ENCODE measurements at places on chromosomes 16 and 17.

DNA sequence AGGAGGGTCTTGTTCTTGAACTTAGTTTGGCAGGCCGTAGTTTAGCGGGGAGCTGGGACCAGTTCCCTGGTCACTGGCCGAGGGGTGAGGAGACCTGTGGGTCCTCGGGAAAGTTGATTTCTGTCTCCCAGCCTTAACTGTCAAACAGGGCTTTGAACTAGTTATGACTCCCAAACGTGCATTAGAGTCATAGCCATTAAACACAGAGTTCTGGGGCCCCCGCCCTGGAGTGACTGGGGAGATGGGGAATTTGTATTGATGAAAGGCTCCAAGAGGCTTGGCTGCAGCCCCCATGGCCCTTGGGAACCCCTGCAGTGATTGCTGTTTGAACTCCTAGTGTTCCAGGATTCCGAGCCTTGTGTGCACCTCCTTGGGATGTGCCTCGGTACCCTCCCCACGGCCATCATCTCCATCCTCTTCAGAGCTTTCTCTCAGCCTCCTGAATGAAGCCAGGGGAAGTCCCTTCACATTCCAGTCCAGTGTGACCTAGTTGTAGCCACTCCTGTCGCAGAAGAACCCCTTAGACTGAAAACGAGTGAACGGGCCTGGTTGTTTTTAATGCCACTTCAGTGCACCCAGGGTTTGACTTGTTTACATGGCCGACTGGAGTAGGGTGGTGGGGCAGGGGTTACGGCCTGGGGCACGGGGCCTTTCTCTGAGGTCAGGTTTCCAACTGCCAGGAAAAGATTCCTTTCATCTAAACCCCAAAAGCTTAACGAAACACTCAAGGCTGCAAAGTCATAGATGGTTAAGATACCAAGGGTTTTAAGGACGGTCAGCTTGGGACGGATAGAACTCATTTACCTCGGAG lies 1.4 kb downstream of the MPRIP start:
- no peak for DNase-seq

DNA sequence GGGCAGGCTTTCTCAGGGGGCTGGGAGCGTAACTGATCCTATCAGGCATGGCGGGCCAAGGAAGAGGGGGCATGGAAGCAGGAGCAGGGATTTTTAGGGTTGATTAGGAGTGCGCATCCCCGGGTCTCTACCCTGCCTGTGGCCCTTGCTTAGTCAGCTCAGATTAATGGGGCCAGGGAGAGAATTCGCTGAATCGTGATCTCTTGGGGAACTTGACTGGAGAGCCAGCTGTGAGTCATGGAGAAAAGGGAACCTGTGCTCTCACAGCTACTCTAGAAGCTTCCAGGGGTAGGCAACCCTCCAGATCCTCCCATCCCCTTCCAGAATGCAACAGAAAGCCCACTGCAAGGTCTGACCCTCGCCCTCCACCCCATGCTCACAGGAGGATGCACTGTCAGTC lies 3.6 kb downstream of the FOXN1 start:
- DNase-seq, result no peak

- no peak for DNase-seq
Observed at GRCh38 chr17:28792877-28793661, 49.3 kb downstream of the TRAF4 start.

GRCh38 chr17:21419299-21420239 lies 43.4 kb downstream of the KCNJ12 start:
- no peak for DNase-seq

DNA sequence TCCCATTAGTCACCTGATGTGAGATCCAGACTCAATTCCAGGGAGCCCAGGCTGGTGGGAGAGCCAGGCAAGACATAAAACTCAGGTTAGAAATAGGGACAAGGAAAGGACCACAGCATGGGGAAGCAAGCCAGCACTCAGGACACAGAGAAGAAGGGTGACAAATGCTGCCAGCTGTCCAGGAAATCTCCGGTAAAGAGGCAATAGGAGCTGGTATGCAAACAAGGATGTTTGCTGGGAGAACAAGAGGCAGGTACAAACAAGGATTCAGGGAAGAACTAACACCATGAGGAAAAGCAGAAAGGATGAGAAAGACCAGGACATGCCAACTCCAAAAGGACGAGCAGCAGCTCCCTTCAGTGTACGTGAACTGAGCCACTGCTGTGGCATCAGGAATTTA lies 10.2 kb upstream of the TXNDC11 start:
- no peak for DNase-seq

DNA sequence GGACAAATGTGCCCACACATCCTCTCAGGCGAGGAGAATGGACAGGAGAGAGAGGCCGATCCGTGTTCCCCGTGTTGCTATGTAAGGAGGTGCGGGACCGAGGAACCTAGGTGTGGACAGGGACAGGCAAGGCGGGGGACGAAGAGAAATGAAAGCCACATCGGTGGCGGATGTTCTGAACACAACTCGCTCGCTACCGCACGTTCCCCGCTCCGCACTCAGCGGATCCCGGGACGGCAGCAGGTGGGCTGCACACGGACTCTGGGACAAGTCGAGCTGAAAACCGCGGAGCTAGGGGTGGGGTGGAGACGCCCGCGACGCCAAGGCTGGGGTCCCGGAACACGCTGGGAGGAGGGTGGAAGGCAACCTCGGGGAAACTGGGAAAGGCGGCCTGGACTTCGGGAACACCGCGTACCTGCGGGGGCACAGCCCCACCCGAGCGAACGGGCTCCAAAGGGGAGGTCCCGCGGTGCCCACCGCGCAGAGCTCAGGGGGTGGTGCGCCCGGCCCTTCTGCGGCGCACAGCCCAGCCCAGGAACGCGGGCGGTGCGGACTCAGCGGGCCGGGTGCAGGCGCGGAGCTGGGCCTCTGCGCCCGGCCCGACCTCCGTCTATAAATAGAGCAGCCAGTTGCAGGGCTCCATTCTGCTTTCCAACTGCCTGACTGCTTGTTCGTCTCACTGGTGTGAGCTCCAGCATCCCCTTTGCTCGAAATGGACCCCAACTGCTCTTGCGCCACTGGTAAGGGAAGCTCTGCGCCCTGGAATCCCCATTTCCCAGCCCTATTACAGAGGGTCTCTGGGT lies at the start of gene MT1E:
TSS of gene MT1E (plus strand) at position 642 of the 803 bp plus-strand sequence. CDS start at position 713, 71 bp downstream.
- peak; percentile 57 for DNase-seq

- DNase-seq, result no peak
Observed at GRCh38 chr16:19432429-19432828, 14.7 kb downstream of the TMC5 start.

DNA sequence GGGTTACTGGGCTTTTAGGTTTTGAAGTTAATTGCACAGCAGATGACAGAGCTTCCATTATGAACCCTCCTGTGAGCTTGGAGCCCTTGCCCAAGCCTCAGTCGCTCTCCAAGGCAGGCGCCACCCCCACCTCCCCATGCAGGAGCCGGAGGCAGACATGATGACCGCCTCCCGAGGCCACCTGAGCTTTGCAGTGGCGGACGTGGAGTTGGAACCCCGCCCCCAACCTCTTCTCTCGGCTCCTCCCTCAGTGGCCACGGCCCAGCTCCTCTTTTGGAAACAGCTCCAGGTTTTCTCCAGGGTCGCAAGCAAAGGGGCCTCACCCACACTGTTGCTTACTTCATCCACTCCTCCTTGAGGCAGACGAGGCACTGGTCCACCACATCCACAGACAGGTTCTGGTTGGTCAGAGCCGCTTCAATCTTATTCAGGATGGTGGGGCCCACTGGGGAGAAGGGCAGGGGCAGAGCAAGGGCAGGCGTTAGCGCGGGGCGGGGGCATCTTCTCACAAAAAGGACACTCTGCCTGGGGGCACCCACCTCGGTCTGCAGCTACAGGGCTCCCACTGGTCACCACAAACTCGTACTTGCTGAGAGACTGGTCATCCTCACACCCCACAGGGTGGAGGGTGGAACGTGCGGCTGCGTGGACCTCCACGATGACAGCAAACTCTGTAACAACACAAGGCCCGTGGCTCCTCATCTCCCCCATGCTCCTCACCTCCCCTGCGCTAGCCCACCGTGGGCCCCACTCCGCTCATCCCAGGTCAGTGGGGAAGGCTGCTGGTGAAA lies 8.7 kb upstream of the PLD6 start:
- no peak for DNase-seq

DNA sequence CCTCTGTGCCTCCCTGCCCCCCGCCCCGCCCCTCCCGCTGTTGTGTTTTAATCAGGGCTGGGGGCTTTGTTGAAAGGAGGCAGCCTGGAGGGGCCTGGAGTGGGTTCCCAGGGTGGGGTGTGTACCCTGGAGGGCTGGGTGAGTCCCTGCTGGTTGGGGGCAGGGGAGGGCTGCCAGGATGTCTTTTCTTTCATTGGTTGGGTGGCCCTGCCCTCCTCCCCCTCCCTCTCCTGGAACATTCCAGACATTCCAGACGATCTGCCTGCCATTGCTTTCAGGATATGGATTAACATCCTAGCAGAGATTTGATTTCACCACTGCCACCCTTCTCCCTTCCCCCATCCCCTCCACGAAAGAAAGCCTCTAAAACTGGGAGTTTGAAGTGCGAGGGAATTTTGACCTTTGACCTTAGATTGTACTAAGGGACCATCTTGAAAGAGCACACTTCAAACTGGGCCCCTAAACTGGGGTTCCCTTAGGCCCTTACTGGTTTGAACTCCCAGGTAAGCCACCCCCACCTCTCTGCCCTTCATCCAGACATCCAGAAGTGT lies 25.3 kb downstream of the IGF2BP1 start:
- DNase-seq, result no peak

- DNase-seq, result no peak
Observed at GRCh38 chr16:82603784-82604411, 22.9 kb upstream of the CDH13 start.

GRCh38 chr17:46078675-46079074 lies 79.6 kb downstream of the STH start:
- no peak for DNase-seq

DNA sequence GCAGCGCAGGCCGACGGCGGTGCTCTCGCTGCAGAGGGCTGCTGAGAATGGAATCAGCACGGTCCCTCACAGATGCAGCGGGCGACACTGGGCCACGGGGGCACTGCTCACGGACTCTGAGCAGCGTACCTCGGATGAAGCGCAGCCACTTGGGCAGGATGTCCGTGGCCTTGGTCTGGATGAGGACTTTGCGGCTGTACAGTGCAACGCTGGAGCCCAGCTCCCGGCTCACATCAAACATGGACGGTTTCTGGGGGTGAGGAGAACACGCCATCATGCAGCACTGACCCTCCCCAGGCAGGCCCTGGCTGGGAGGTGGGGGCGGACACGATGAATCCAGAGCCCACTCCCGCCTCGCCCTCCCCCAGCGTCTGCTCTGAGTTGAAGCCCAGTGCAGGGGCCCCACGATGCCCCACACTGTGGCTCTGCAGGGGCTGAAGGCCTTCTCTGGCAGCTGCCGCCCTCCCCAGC lies 18.1 kb downstream of the DNASE1 start:
- DNase-seq, result no peak

DNA sequence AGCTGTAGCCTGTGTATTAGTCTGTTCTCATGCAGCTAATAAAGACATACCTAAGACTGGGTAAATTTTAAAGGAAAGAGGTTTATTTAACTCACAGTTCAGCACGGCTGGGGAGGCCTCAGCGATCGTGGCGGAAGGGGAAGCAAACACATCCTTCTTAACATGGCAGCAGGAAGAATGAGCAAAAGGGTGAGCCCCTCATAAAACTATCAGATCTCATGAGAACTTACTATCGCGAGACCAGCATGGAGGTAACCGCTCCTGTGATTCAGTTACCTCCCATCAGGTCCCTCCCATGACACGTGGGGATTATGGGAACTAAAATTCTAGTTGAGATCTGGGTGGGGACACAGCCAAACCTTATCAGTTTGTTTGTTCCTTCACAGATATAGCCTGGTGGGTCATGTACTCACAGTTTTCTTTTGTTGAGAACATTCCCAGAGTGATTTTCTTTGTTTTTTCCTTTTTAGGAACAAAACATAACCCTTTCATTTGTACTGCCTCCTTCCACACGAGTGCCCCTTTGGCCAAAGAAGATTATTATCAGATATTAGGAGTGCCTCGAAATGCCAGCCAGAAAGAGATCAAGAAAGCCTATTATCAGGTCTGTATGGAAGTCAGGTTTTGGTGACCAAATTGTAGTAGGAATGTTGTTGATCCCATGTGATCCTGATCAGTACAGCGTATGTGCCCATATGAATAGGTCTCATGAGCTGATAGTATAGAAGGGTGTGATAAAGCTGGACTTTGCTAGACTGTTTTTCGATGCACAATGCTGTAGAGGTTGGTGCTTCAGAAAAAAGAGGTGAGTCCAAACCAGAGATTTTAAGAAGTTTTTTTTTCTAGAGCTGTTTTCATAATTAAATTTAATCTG lies 8.5 kb downstream of the DNAJA3 start:
- no peak for DNase-seq

DNA sequence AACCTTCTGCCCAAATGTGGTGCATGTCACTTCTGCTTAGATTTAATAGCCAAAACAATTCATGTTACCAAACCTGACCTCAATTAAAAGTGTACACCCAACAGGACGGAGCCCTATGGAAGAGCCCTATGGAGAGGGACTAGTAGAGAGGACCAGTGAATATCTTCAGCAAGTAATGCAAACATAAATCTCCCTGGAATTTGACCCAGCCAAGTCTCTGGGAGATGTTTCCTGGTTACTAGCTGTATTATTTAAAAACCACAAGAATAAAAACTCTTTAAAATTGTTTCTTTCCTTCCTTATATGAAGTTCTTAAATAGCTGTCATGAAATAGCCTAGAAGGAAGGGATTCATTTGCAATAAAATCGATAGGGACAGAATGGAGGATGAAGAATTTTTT lies 255.8 kb downstream of the CDH11 start:
- no peak for DNase-seq

- no peak for DNase-seq
Observed at GRCh38 chr17:46192189-46192438, 1.1 kb downstream of the KANSL1 start.

DNA sequence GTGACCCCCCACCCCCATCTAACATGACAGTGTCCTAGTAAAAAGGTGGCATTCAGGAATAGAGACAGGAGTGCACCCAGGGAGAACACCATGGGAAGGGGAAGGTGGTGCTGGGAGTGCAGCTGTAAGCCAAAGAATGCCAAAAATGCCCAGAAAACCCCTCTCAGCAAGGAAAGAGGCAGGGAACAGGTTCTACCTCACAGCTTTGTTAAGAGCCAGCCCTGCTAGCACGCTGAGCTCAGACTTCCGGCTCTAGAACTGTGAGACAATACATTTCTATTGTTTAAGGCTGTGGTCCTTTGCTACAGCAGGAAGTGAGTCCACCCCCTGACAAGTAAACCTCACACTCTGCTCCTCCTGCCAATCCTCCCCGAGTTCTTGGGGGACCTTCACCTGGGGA lies 302.4 kb upstream of the N4BP1 start:
- DNase-seq, result no peak

GRCh38 chr16:7746941-7747340 lies 414.3 kb downstream of the RBFOX1 start:
- no peak for DNase-seq

GRCh38 chr17:3961564-3962047 lies 2.6 kb downstream of the ATP2A3 start:
- peak; percentile 73 for DNase-seq

DNA sequence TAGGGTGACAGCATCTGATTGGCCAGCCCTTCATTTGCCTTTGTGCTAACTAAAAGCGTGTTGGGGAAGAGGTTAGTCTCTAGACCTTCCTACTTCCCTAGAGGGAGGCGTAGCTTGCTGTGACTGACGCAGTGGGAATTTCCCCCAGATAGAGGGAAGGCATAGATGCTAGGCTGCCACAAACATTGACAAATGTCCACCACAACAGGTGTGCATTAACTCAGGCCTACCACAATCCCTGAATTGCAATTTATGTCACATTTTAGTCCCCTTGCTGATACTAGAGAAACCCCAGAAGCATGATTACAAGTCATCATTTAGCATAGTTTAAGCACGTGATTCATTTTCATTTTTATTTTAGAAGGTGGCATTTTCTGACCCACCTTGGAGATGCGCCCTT lies 76.3 kb upstream of the WSB1 start:
- no peak for DNase-seq

GRCh38 chr17:62578757-62579487 lies 48.5 kb upstream of the MRC2 start:
- DNase-seq, result no peak
